ENCODE measurements at places on chromosomes 7 and 10.

- DNase-seq, result peak; percentile 10
Measured at GRCh38 chr10:62815381-62816075, 638 bp downstream of the EGR2 start.

DNA sequence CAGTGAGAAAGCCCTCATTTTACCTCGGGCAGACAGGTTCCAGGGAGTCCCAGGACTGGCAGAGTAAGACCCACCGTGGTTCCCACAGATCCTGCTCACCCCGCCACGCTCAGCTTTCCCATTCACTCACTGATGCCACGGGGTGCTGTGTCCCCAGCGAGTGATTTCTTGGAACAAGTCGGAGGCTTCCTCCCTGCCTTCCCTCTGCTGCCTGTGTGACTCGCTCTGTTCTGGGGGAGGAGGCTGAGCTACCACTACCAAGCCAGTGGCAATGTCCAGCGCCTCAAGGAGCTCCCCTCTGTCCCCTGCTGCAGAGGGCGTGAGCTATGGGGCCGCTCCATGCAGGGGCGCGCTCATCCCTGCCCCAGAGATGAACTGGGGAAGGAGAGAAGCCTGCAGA lies 12.6 kb downstream of the IL15RA start:
- DNase-seq, result no peak

GRCh38 chr10:49207113-49207512 lies 18.9 kb upstream of the TMEM273 start:
- no peak for DNase-seq

DNA sequence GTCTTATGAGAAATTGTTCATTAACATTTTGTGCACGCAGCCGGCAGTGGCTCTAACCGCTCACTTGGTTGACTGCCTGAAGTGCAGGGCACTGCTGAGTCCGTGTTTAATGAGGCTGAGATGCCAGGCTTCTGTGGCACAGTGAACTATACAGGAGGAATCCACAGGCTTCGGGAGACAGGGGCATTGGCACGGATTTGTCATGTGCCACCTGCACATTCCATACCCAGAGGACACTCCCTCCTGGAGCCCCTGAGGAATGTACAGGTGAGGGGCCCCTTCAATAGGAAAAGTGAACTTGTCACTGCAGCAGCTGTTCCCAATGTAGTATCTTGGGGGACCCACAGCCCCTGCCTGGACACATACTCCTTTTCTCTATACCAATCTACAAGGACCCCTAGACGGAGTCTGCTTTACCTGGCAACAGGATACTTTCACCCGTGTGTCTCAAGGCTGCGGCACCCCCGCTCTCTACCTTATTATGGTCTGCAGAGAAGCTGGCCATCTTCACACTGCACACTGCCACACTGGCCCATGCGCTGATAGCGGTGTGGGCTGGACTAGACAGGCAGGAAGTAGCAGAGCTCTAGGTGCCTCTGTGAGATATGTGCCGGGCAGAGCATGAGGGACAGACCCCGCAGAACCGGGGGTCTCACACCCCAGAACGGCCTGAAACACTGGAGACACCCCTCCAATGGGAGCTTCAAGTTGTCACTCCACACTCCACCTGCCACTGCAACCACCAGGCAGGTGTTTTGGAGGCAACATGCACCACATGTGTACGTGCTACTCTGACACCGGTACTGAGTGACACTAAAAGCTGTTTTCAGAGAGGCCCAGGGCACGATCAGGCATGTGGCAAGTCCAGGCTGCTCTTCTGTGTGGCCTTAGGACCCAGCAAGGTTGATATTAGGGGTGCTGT lies 71.4 kb upstream of the RHEB start:
- DNase-seq, result no peak

DNA sequence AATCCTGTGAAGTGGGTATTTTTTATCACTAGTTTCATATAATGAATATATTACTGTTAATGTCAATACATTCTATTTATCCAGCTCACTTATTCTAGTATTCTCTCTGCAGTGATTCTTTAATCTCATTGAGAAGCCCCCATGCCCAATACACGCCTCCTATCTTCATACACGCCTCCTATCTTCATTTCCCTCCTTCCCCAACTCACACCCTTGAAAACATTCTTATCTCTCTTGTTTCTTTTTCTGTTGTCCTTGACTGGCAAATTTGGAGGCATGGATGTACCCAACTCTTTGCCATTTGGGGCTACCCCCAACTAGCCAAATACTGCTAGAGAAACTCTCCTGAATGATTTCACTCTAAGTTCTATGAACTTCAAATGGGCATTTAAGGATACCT lies 40.5 kb downstream of the ST8SIA6 start:
- DNase-seq, result no peak

- DNase-seq, result no peak
Measured at GRCh38 chr10:114515298-114515914, 111.1 kb upstream of the AFAP1L2 start.

GRCh38 chr7:44323381-44324203 lies 1.8 kb downstream of the CAMK2B start:
- no peak for DNase-seq

GRCh38 chr10:21487416-21488180 lies 37.9 kb downstream of the SKIDA1 start:
- DNase-seq, result no peak

GRCh38 chr7:74480861-74481417 lies 27.2 kb downstream of the GTF2IRD1 start:
- DNase-seq, result no peak
